ENCODE measurements at places on chromosomes 7 and 10.

DNA sequence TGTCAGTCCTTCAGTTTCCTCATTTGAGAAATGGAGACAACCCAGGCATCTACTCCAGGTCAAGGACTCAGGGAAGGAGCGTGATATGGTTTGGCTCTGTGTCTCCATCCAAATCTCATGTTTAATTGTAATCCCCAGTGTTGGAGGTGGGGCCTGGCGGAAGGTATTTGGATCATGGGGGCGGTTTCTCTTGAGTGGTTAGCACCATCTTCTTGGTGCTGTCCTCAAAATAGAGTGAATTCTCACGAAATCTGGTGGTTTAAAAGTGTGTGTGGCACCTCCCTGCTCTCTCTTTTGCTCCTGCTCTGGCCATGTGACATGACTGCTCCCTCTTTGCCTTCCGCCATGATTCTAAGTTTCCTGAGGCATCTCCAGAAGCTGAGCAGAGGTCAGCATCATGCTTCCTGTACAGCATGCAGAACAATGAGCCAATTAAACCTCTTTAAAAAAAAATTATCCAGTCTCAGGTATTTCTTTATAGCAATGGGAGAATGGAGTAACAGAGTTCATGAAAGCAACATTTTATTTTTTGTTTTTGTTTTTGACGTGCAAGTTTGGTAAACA lies 30.0 kb downstream of the ARHGAP22 start:
- no peak for DNase-seq

DNA sequence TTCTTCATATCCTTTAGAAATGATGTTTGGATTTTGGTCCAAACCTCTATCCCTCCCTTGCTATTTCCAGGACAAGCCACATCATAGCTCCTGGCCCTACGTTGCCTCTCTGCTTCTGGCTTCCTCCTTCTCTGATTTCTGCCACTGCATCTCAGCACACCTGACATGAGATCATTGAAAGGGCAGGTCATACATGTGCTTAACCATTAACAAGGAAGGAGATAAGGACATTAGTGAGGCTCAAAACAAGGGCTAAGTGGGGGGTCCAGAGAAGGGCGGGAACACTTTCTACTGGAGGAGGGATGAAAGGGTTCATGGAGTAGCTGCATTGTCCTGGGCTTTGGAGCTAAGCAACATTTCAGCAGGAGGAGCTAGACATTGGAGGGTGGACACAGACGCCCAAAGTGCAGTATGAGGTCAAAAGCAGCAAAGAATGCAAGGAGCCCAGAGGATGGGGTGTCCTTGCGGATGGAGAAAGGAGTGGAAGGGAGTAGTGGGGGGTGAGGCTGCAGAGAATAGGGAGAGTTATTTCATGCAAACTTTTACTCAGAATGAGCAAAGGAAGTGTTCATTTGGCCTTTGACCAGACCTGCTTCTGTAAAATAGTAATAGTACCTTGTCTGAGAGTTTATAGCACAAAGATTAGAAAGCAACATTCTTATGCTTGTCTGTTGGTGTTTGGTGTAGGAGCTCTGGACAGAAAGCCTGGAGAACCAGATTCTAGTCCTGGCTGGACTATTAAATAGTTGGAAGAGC lies 102.4 kb upstream of the CREB5 start:
- no peak for DNase-seq

DNA sequence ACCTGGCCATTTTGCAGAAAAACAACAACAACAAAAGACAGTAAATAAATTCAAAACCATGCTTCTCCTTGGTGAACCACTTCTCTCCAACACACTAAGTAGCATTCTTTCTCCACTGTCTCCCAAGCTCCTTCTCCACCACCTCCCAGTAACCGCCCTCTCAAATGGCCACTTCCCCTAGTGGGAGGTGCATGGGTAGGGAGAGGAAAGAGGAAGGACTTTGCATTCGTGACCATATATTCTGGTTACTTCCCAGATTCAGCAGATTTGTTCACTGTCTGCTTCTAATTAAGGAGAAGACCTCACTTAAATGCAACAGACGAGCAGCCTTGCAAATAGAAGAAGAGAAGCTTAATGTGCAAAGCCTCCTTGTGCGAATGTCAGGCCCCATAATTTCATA lies 166.8 kb downstream of the SORCS1 start:
- DNase-seq = no peak

GRCh38 chr10:83603708-83604107 lies 535.6 kb upstream of the GHITM start:
- DNase-seq = no peak

DNA sequence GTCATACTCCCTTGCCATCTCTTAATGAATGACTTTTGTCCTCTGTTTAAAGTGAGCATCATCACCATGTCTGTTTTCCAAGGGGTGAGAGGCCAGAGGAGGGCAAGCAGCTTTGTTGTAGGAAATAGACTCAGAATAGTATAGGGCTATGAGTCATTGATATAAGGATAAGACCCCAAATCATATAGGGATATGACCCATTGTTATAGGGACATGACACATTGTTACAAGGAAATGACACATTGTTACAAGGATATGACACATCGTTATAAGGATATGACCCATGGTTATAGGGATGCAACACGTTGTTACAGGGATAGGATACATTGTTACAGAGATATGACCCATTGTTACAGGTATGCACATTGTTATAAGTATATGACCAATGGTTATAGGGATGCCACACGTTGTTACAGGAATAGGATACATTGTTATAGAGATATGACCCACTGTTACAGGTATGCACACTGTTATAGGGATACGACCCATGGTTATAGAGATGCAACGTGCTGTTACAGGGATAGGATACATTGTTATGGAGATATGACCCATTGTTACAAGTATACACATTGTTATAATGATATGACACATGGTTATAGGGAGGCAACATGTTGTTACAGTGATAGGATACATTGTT lies 311.1 kb upstream of the ADARB2 start:
- DNase-seq = no peak

DNA sequence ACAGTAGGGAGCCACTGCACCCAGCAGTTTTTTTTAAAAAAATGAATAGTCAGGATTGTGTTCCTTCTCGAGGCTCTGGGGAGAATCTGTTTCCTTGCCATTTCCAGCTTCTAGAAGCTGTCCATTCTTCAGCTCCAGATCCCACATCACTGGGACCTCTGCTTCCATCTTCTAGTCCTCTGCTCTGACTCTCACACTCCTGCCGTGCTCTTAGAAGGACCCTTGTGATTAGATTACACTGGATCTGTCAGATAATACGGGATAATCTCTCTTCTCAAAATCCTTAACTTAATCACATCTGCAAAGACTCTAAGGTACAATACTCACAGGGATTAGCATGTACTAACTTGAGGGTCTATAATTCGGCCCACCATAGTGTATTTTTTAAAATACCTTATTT lies 158.9 kb upstream of the SP4 start:
- DNase-seq = no peak

DNA sequence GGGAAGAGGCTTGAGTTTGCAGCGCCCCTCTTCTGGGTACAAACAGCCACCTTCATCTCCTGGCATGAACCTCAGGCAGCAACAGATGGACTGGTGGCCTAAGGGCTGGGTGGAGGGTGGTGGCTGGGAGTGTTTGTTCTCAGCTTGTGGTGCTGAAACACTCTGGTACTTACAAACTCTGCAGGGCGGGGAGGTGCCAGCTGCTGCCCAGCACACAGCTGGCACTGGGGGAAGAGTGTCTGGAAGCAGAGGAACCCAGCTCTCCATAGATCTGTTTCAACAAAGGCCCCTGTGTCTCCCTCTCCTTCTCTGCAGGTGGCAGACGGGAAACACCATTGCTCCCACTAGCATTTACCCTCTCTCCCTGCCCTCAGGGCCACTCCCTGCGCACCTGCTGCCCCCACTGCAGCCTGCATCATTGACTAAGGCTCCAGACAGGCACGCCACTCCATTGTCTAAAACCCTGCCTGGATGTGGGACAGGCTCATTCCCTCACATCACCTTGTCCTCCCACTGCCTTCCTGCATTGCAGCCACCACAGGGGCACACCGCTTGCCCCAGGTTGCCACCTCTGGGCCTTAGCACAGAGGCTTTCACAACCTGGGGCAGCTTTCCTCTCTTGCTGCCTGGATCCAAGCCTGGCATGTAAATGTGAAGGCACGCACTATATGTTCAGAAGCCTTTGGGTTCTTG lies 6.5 kb downstream of the ARHGAP22 start:
- DNase-seq = no peak

GRCh38 chr10:34290412-34291081 lies 524.5 kb downstream of the PARD3 start:
- no peak for DNase-seq

- no peak for DNase-seq
Measured at GRCh38 chr7:79319369-79319768, 134.1 kb downstream of the MAGI2 start.

DNA sequence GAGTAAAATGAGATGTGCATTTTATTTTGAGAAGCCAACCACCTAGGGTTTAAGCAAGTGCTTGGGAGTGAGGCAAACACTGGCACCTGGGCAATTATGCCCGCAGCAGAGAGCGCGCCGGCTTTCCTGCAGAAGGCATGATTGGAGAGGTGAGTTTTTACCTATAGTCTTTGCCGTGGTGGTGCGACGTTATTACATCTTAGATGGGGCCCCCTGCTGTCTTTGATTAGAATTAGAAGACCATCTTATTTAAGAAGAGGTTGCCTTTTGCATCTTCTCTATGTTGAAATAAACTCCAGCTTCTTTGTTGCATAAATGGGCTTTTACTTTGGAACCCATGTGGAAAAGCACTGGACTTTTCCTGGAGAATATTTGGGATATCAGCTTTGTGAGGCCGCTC lies 409.5 kb downstream of the GLRX3 start:
- no peak for DNase-seq

DNA sequence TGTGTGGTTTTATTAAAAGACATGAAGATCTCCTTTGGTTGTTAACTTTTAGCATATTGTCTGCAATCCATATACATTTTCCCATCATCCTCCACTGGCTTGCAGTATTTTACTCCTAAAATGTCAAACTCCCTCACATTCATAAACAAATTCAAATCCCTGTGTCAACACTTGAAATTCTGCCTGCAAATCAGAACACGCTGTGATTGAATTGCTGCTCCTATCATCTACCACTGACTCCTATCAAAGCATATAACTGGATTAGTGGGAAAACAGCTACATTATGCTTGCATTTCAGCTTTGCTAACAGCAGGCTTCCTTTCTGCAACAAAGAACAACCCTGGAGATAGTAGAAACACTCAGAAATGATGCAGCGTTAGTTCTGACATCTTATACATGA lies 281.8 kb upstream of the HGF start:
- no peak for DNase-seq

DNA sequence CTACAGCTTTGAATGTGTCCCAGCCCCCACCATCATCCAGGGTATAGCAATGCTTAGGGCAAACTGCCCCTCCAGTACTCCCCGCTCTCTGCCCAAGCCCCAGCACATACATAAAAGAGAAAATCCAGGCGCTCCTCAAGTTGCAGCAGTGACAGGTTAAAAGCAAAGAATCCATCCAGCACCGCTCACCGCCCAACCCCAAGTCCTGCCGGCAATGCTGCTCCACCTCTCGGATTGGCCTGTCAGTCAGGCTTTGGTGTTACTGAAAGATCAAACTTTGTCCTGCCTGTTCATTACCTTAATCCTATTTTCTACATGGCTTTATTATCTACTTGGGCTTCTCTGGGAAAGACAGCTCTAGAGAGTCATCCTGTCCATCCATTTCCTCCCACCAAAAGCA lies 31.9 kb downstream of the DPCD start:
- no peak for DNase-seq

DNA sequence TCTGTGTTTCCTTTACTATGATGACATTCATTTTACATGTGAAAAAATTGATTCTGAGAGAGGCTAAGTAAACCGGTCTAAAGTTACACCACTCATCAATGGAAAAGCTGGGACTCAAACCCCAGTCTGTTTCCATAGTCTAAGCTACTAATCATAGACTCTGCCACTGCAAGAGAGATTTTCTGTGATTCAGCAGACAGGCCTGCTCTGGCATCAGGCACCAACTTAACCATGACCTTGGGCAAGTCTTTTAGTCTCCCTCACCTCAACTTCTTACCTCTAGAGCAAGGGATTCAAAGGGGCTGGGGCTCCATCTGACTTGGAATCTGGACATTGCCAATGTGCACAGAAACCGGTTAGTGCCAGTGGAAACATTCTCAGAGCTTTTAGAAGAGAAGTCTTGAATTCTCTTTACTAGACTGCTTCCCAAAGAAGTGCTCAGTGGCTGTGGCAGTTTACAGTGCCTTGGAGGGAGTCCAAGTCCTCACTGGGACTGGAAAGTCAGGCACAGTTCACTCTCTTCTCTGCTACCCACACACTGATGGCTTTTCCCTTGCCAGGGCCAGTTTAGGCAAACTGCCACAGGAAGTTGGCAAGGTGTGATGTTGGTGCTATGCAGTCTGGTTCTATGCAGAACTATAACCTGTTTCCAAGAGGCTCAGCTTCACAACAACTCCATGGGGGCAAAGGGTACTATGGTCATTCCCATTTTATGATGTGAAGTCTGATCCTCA lies 4.5 kb upstream of the BLNK start:
- no peak for DNase-seq

DNA sequence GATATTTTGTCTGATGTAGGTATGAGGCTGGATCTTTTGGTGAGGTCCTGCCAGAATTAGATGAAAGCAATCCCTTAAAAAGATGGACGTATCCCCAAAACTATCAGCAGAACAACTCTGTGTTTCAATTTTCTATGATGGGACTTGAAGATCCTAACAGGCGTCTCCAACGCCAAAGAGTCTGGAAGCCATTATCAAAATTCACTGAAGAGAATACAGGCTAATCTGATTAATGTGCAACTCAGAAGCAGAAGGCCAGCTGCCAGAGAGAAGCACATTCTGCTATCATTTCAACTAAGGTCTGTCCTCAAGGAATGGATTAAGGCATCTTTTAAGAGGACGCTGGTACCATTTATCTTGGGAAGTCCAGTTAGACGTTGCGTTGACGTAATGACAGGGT lies 119.7 kb downstream of the FGFR2 start:
- no peak for DNase-seq
